Left ventricle myocardium superior (tissue), 1 donor: ENCODE measurements at places on chromosomes 7 and 10. TPM values are rescaled to one million over a fixed set of nuclear protein-coding genes. Genes with fewer than 3 reads are reported as not detected.

The ZRANB1 gene
- 25.3 TPM for total RNA-seq

The TDRD1 gene
- total RNA-seq = 2.7 TPM

The CCDC136 gene
- total RNA-seq = 6.5 TPM

The SPAG6 gene
- not detected for total RNA-seq

The MMP21 gene
- not detected for total RNA-seq

The PGAM2 gene
- total RNA-seq = 967 TPM

The SEMA4G gene
- total RNA-seq = 1.6 TPM

The C10orf105 gene
- total RNA-seq = 0.07 TPM

The TEX47 gene
- not detected for total RNA-seq

DNA sequence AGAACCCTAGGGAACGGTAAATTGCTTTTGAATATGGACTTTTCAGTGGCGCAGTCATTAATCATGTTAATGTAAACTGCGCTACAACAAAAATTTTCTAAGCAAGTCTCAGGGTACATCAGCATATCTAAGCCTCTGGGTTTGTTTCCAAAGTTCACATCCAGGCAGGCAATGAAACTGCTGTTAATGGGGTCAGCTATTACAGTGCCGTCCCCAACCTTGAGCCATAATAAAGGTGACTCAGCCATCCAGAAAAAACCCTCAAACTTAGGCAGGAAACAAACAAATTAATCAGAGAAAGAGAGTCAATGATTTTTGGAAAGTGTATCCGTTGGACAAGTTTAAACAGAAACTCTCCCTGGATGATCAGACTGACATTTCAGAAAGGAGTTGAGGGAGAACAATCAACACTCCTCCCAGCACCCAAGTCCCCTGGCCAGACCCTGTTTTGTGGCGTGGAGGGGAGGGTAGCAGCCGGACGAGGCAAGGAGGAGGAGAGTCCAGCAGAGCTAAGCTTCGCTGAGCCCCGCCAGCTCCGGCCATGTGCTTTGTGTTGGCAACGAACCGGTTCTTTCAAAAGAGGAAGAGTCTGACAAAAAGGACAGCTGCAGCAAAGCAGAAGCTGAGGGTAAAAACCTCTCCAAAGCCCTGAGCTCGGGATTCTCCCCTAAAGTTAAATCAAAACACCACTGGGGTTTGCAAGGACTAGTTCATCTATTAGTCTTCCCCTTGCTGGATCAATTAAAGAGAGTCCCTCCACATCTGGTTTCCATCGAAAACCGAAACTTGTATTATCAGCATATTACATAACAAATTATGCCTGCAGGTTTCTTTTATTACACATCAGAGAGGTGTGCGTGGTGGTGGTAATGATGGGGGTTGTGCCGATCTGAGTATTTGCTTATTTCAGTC, 3.6 kb downstream of the FAM53B start:
- DNase-seq = peak; percentile 81

GRCh38 chr10:35555962-35556930, 48.9 kb upstream of the GJD4 start:
- DNase-seq = no peak

DNA sequence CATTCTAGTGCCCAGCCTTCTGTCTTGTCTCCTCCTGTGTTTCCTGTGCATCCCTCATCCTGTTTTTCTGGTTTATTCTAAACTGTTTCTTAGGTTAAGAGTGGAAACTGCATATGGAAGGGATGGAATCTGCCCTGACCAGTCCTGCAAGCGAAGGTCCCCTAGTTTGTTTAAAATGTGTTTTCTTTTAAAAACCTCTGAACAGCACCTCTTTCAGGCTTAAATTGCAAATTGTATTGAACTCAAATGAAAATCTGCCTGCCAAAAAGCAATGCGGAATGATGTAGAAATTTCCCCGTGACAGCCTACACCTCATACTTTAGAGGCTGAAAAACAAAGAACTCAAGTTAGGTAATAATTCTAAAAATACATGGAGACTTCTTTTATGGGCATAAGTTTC, 222.8 kb upstream of the IMMP2L start:
- DNase-seq = no peak

DNA sequence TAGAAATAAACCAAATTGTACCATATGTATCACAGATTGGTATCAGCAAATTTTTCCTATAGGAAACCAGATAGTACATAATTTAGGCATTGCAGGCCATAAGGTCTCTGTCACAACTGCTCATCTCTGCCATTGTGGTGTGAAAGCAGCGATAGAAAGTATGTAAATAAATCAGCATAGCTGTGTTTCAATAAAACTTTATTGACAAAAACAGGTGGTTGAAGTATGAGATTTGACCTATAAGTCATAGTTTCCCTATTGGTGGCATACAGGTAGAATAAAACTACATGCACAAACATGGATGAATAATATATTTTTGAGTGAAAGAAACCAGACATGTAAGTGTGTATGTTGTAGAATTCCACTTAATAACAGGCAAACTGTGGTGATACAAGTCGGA, 1454.9 kb downstream of the REEP3 start:
- DNase-seq = no peak

GRCh38 chr7:101924171-101924570, 106.7 kb downstream of the CUX1 start:
- peak; percentile 57 for DNase-seq

GRCh38 chr10:36677431-36677768, 448.0 kb upstream of the ANKRD30A start:
- no peak for DNase-seq
